ENCODE measurements at places on chromosomes 3 and 15.

- no peak for DNase-seq
Observed at GRCh38 chr15:94655249-94655880, 424.0 kb downstream of the MCTP2 start.

DNA sequence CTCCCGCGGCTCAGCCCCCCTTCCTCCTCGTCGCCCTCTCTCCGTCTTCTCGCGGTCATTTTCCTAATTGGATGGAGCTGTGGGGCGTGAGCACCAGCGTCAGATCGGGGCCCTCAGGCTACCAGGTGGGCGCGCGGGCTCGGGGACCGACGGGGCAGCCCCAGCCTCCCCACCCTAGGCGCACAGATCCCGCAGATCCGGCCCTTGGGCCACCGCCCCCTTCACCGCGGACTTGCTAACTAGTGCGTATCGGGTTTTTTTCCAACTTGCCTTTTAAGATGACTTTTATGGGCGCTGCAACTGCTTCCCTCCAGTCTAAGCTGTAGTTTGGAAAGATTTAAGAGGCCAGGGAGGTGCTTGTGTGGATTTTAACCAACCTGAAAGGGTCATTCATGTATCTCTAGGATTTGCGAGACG is 1.3 kb downstream of the ZNF710 start:
- peak; percentile 34 for DNase-seq

DNA sequence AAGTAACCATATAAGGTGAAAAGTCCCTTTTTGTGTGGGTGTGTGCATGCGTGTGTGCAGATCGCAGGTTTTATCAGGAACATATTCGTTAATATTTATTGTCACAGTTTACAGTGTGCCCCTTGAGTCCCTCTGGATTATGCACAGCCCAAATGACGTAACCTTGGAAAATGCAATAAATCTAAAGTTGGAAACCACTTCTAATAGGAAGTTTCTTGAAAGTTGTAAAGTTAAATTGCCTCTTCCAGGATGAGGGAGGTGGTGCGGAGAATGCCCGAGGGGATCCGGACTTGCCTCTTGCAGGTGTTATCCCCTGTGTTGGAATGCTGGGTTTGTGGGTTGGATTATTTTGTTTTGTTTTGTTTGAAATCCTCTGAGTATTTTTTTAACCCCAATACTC is 143.3 kb downstream of the CMSS1 start:
- no peak for DNase-seq

DNA sequence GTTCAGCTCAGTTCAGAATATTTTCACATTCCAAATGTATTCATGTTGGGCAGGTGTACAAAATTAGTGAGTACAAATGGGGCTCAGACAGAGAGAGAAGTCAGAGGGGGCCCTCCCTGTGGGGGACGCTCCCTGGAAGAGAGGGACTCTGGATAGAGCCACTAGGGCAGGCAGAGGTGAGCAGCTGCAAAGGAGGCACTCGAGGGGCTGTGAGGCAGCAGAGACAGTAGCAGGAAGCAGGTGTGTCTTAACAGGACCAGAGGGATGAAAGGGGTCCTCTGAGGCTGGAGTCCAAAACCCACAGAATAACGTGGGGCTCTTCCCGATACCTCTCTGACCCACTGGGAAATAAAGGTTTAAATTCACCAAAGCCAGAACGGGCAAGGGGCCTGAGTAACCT is 127.1 kb downstream of the MEGF11 start:
- DNase-seq: no peak

- no peak for DNase-seq
Observed at GRCh38 chr3:45976191-45977091, 19.2 kb downstream of the FYCO1 start.

- no peak for DNase-seq
Observed at GRCh38 chr3:124599779-124600693, 130.2 kb upstream of the UMPS start.

DNA sequence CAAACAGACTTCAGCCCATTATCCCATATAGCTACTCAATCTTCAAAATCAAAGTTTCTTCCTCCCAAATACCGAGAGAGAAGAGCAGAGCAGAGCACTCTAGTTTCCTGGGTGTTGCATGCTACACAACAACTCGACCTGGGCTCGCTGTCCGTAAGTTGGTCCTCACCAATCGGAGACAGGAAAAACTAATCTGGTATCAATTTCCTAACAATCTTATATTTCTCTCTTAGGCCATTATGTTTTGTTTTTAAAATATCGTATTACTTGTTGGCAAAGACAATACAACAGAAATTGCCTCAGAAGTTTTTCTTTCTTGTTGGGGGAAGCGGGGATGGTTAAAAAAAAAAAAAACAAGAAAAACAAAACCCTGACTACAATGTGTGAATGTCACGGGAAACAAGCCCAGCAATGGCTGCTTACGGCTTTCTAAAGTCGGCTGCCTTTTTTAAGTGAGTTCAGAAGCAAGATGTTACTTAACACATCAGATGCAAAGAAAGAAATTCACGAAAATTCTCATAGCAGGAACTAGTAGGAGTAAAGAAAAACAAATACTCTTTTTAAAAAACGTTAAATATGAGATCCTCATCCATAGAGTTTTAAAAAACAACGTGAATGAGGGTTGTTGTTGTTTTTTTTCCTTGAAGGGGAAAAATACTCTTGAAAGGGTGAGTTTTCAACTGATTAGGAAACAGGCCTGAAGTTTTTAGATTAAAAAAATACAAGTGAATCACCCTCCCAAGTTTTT is 1.9 kb downstream of the VGLL4 start:
- DNase-seq: no peak

DNA sequence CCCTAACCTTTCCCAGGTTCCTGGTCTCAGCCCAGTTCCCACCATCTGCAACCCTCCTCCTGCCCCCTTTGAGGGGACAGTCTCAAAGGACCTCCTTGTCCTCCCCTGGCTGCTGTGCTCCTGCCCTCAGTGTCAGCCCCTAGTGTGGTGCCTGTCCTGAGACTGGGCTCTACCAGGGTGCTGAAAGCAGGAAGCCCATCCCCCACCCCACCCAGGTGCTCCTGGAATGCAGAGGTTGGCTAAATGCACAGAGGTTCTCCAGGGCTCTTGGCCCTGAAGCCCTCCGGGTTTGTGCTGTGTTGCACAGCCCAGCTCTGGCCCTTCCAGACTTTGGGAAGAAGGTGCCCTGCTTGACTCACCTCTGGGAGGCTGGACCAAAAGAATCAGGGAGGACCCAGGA is 21.8 kb downstream of the C3orf18 start:
- no peak for DNase-seq

DNA sequence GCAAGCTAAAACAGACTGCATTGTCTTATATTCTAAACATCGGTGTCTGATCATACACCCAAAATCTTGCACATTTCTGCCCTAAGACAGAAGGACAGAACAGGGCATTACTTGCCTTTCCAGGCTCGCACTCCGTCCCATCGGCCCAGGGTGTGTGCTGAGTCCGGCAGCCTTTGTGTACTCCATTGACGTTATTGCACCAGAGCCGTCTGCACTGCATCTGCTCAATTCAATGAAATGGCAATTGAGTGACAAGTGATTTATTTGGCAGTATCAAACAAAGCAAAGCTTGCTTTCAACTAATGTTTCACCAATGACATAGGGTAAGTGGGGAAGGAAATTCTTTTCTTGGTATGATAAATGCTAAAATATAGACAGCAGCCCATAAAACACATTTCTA is 40.0 kb downstream of the ADAMTS9 start:
- no peak for DNase-seq

GRCh38 chr15:71451130-71451529 is 335.9 kb downstream of the THSD4 start:
- no peak for DNase-seq

- no peak for DNase-seq
Observed at GRCh38 chr3:36635731-36636130, 128.6 kb downstream of the DCLK3 start.

DNA sequence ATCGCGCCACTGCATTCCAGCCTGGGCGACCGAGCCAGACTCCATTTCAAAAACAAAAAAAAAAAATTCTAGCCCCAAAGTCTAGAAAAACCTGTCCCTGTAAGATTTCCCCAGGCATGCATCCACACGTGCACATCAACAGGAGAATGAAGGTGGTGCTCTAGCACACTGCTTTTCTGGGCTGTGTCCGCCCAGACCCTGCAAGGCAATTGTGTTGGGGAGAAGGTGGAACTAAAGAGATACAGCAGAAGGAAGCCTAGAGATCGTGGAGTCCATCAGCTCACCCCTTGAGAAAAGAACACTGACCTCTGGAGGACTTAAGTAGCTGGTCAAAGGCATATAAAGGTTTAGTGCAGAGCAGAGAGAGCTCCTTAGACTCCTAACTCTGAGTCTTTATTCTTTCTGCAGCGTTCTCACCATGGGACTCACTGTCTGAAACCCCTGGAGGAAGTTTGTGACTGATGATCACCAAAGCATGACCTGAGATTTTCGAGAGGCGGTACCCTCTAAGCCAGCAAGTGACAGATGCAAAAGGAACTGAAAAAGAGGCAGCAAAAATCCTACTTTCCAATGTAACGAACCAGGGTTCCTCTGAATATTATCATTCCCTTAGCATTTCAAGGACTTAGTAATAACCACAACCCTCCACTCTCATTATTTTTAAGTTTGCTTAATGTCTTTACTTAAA is 179.8 kb downstream of the MEX3B start:
- no peak for DNase-seq

DNA sequence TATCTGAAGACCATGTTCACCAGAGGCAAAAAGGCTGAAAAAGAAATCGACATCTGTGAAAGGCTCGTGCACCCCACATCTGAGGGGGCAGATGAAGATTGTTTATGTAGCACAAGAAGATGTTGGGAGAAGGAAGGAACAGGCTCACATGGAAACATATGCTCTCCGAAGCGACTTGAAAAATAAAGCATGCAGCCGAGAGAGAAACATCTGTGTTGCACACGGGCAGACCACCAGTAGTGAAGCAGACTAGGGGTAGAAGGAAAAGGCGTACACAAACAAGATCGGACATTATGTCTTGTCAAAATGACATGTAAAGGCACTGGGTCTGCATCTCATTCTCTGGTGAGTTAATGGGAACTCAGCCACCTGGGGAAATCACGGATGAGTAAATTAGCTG is 356.5 kb downstream of the ZIC4 start:
- no peak for DNase-seq

- no peak for DNase-seq
Observed at GRCh38 chr3:123372686-123373473, 76.0 kb downstream of the ADCY5 start.

GRCh38 chr3:143190101-143190500 is 70.5 kb downstream of the CHST2 start:
- DNase-seq: no peak

- DNase-seq: no peak
Observed at GRCh38 chr3:17845026-17845812, 102.8 kb upstream of the TBC1D5 start.

GRCh38 chr15:62565634-62566026 is 400.5 kb upstream of the C2CD4B start:
- DNase-seq: no peak

- DNase-seq: no peak
Observed at GRCh38 chr15:83919319-83919830, 265.5 kb downstream of the ADAMTSL3 start.

GRCh38 chr3:72111265-72112205 is 326.6 kb upstream of the PROK2 start:
- DNase-seq: no peak

DNA sequence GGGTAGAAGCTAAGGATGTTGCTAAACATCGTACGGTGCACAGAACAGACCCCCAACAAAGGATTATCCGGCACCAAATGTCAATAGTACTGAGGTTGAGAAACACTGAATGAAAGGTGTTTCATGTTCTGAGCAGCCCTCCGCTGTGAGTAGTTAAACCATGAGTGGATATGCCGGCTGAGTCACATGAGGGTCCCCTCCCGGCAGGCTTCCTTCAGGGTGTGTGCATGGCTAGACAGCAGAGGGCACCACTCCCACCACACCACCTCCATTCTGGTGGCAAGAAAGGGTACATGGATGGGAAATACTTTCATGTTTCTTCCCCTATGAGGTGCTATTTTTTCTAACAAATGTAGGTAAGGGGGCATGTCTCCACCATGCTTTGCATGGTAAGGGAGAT is 128.3 kb upstream of the SEMA6D start:
- no peak for DNase-seq

DNA sequence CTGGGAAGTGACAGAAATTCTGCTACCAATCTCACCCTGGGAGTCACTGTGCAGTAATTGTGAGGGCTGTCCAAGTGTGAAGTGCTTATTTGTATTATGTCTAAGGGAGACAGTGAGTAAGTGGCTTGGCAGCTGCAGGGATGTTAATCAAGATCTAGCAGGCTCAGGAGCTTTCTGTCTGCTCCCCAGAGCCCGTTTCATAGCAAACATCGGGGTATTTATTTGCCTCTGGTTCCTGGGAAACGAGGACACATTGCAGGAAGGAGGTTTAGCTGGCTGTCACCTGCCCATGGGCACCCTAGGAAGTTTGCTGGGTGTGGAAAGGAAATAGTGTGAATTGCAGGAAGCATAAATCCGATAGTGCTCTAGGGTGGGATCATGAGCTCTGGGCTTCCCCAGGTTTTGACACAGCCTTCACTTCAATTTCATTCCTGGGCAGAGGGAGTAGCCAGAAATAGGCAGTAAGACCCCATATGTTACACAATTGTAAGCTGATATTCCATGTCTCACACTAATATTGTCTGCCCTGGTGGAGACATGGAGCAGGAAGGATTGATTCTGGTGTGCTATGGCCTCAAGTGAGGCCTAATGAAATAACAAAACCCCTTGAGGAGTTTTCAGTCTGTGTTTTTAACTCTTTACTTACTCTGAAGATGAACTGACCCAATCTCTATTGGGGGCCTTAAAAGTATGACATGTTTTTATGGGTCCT is 74.1 kb upstream of the MITF start:
- no peak for DNase-seq

- DNase-seq: no peak
Observed at GRCh38 chr15:83462026-83462425, 14.9 kb downstream of the SH3GL3 start.

DNA sequence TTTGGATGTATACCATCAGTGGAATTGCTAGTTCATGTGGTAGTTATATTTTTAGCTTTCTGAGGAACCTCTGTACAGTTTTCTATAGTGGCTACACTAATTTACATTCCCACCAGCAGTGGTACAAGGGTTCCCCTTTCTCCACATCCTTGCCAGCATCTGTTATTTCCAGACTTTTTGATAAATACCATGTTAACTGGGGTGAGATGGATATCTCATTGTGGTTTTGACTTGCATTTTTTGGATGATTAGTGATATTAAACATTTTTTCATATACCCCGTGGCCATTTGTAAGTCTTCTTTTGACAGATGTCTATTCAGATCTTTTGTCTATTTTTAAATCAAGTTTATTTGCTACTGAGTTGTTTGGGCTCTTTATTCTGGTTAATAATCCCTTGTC is 455.6 kb upstream of the RARB start:
- no peak for DNase-seq

GRCh38 chr15:63483521-63484371 is 20.6 kb upstream of the USP3 start:
- DNase-seq: no peak

DNA sequence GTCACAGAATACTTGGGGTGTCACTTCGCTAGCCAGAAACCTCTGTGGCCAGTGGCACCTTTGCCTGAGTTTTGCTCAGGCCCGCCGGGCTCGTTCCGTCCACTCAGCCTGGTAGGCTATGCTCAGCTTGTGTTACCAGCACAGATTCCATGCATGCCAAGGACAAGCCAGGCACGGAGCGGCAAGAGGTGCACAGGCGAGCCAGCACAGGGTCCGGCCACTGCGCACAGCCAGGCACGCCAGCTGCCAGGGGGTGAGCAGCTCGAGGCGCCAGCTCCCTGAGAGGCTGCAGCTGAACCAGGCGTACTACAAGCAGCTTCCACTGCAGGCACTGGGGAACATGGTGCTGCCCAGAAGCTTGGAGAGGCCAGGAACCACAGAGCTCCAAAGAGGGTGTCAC is 14.7 kb downstream of the PCYT1A start:
- no peak for DNase-seq

- no peak for DNase-seq
Observed at GRCh38 chr3:106255870-106256248, 387.0 kb upstream of the CBLB start.
